HFF-Myc (cell line): ENCODE measurements at places on chromosomes 5 and 9.

GRCh38 chr5:148791334-148791667 lies 35.1 kb upstream of the ADRB2 start:
- DNase-seq, result no peak

- DNase-seq, result no peak
Observed at GRCh38 chr5:80964919-80965318, 4.8 kb downstream of the RASGRF2 start.

DNA sequence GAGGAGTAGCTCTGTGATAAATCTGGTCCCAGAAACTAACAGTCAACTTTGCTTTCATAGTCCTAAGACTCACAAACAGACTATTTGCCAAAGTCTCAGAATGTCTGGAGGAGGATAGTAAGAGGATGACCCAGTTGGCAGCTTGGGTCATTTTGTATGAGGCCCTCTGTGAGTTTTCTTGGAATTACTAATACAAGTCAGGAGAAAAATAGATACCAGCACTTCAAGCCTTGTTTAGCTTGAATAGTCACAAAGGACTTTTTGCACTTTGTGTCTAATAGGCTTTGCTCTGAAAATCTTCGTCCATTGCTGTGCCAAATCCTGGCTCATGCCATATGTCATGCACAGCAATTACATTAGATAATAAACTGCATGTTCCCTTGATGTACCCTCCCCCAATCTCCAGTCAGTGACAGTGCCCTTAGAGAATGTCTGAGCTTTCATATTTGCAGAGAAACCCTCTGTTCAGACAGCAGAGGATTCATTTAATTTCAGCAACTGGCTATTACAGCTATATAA lies 612.8 kb downstream of the CSNK1G3 start:
- no peak for DNase-seq

GRCh38 chr9:98445576-98445975 lies 190.1 kb upstream of the TBC1D2 start:
- DNase-seq, result no peak

GRCh38 chr9:137009938-137010732 lies 13.8 kb upstream of the CLIC3 start:
- no peak for DNase-seq

DNA sequence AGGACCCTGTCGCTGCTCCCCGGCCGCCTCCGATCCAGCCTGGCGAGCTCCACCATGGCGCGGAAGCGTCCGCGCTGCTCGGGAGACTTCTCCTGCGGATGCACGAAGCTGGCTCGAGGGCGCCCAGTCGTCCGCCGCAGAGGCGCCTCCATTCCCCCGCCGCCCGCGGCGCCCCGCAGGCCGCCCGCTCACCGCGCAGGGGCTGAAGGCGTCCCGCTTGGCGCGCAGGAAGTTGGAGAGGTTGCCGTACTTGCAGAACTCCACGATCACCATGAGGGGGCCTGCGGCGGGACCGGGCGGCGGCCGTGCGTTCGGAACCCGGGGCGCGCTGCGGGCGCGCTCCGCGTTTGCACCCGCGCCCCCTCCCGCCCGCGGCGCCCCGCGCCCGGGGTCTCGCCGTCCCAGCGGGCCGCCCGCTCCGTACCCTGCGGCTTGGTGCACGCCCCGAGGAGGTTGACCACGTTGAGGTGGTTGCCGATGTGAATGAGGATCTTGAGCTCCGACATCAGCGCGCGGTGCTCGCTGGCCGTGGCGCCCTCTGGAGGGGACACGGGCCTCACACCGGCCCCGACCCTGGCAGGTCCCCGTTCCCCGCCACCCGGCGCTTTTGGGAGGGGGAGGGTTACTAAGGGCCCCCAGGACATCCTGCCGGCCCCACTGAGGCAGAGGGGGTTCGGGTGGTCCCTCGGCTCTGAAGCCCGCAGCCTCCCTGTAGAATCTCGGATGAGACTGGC lies 27.7 kb upstream of the SCGB3A1 start:
- no peak for DNase-seq

DNA sequence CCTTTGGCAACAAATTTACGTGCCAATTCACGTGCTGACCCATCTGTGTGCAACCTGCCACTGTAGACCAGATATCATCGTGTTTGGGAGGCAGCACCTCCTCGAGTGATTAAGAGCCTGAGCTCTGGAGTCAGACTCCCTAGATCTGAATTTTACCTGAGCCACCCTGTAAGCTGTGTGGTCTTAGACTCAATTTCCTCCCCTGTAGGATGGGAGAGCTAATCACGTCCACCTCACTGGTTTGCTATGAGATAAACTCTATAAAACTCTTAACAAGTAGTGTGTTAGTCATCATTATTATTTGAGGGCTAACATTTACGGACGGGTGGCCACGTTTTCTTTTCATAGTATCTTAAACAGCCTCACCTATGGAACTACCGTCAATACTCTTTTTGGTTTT lies 220.0 kb upstream of the ADAMTSL1 start:
- DNase-seq, result no peak

DNA sequence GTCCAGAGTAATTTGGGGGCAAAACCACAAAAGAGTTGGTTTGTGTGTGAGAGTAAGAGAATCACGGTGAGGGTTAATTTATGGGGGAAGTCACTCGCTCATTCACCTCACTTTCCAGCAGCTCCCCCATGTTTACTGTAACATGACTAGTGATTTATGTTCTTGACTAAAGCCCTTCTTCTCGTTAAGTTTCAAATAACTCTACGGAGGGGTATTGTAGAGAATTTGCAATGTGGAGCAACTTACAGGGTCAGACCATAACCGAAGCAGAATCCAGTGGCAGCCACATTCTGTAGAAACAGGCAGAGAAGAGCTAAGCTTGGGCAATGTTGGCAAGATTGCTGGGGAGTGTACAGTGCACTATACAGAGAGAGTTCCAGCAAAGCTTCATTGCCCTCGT lies 760.6 kb downstream of the IRX1 start:
- DNase-seq, result no peak

DNA sequence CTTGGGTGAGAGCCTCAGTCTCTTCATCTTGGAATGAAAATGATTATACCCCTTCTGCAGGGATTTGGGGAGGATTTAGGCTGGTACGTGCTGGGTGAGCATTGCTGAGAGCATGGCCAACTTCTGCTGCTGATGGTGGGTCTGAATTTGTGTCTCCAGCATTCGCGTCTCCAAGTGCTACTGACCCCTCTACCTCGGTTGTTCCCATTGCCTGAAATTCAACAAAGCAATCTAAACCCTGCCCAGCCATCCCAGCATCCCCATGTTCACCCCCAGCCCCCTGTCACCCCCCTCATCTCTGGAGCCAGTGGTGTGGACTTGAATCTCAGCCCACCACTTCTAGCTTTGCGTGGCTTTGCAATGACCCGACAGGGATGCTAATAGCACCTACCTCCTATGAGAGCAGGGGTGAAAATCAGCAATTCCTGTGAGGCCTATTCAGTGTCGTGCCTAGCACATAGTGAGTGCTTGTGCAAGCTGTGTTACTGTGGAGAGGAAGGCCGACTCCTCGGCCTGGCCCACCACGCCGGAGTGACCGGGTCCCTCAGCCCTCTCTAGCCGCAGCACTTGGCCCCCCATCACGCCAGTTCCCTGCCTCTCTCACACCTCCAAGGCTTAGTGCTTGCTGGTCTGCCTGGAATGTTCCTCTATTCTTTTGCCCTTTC lies 43.4 kb upstream of the SH3PXD2B start:
- DNase-seq, result no peak

GRCh38 chr5:126971455-126972031 lies 58.8 kb downstream of the MARCHF3 start:
- no peak for DNase-seq

DNA sequence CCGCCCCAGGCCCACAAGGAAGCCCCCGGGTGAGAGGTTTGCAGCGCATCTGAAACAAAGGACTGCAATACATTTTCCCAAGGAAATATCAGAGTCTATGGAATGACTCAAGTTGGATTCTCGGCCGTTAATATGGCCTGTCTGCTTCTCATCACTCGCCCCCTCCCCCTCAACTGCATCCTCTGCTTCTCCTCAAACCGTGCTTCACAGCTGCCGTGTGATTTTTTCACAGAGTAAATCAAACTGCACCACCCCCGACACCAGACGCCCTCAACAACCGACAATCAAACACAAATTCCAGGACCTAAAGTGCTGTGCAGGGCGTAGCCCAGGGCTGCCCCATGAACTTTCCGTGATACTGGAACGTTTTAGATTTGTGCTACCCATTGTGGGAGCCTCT lies 176.9 kb downstream of the ROR2 start:
- no peak for DNase-seq

DNA sequence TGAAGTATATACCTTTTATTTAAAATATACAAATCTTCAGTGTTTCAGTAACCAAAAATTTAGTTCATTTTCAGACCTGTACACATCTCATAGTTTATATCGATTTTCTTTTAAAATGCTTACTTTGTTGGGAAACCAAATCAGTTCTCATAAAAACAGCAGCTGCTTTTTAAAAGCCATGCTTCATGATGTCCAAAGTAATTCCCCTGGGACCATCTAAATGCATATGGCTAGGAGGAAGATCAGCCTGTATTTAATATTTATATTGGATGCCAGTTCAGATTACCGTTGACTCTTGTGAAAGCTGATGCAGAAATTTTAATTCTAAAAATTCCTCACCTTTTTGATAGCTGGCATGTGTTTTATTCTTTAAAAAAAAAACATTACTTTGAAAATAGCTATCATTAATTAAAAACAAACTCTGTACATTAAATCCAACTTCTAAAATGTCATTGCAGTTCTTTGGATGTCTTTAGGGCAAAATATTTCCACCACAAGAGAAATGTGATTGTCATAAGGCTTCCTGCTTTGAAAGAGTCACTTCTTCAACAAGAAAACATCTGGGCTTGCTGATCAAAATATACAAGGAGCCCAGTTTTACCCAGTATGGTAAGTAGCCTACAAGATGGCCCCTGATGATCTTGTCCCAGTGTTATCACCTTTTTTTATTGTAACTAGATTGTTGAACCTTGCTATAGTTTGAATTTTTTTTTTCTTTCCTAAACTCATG lies 1242.9 kb upstream of the CDH6 start:
- no peak for DNase-seq

- DNase-seq, result no peak
Observed at GRCh38 chr5:13910637-13911288, 33.7 kb downstream of the DNAH5 start.

DNA sequence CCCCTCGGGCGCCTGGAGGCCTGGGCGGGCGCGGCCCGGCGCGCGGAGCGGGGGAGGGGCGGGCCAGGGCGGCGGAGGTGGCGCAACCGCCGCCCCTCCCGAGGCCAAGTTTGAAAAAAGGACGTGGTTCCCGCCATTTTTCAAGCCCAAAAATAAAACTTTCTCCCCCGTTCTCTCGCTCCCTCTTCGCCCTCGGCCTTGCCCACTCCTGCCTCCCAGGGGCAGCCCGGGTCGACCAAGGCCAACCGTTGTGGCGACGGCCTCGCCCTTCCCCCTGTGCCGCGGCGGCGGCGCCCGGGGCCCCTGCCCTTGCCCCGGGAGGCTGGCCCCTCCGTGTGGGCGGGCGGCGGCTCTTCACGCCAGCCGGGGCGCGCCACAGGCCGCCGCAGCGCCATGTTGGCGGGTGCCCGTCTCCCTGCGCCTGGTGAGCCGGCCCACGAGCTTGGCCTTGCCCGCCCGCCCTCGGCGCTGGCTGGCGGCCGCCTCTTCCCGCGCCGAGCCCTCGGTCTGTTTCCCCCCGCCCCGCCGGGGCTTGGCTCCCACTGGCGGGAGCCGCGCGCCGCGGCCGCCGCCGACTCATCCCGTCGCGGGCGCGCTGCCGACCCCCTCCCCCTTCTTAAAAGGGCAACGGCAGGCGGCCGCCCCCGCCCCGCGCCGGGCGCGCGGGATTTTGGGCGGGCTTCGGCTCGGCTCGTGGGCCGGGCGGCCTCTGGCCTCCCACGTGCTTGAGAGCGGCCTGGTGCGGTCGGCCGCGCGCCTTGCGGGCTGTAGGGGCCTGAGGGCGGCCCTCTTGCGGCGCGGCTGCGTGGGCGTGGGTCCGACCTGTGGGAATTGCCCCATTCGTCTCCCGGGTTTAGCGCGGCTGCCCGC lies 1.3 kb downstream of the ANP32B start:
- no peak for DNase-seq

DNA sequence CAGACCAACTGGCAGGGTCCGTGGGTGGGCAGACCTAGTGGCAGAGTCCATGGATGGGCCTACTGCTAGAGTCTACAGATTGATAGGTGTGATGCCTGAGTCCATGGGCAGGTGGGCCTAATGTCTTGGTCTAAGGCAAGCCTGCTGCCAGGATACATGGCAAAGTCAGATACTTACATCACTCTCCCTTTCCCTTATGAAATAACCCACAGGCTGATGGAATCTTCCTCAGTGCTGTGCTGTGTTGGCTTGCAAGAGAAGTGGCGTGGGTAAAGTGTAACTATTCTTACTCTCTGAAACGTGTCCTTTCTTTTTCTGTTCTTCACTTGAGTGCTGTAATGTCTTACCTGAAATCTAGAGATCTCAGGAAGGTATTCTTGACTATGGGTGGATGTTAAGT lies 67.3 kb upstream of the ADRB2 start:
- DNase-seq, result no peak

DNA sequence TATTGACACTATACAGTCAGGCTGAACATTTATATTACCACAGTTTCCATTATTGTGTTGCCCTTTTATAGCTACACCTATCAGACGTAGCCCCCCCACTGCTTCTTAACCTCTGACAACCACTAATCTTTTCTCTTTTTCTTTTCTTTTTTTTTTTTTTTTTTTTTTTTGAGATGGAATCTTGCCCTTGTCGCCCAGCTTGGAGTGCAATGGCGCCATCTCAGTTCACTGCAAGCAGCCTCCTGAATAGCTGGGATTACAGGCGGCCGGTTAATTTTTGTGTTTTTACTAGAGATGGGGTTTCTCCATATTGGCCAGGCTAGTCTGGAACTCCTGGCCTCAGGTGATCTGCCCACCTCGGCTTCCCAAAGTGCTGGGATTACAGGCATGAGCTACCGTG lies 75.4 kb downstream of the UHRF2 start:
- no peak for DNase-seq

DNA sequence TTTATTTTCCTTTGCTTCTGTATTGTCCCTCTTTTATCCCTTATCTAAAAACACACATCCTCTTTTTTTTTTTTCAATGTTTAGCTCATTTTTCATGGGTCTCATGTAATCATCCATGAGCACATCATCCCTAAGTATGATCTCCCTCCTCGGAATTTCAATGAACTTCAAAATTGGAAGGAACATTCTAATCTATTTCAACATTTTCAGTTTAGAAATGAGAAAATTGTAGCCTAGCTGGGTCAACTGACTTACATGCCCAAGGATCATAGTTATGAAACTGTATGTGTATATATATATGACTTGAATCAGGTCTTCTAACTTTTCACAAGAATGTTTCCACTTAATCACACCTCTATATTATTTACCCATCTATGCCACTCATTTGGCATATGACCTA lies 77.7 kb downstream of the TUSC1 start:
- DNase-seq, result no peak

GRCh38 chr5:121090822-121091221 lies 626.7 kb downstream of the PRR16 start:
- DNase-seq, result no peak

- no peak for DNase-seq
Observed at GRCh38 chr9:14197325-14197858, 116.5 kb downstream of the NFIB start.

DNA sequence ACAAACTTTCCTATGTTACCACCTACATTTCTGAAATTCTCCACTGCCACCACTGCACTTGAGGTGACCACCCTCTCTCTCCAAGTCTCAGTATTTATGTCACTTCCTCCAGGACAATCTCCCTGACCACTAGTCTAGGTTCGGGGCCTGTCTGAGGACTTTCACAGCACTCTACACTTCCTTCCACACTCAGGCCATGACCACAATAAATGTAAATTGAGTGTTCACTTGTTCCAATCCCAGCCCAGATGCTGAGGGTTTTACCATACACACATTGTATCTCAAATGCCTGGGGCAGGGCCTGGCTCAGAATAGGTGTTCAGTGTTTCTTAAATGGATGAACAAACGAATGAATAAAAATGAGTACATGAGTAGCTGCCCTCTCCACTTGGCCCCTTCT lies 26.9 kb upstream of the CCNG1 start:
- DNase-seq, result no peak
